Smooth muscle cell of the brain vasculature (primary cell): ENCODE measurements at places on chromosomes 1 and 21.

DNA sequence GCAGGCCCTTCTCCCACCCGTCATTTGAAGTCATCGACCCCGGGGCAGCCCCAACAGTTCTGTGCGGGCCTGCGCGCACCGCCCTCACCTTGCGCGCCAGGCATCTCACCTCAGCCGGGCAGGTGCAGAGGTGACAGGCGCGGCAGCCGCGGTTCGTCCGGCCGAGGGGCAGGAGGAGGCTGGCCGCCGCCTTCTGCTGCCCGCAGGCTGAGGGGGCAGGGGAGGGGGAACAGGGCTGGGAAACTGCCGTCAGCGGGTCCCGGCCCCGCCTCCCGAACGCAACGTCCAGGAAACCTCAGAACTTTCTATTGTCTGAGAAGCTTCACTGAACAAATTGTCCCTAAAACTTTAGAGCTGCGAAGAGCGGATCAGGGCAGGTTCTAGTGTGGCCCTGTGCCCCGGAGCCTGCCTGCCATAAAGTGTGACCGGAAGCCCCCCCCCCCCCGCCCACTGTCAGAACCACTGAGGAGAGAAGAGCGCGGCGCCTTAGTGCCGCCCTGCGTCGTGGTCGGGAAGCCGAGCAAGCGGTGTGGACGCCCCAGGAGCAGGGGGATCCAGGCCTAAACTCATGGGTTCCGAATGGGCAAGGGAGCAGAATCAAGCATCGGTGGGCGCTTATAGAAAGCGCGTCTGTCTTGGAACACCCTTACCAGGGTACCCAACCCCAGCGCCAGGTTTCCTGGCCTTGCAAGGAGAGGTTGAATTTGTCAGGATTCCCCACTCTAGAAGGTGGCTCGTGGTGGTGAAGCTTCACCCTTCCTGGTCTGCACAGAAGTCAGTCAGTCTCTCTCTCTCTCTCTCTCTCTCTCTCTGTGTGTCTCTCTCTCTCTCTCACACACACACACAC lies 13.3 kb upstream of the TBX15 start:
- DNase-seq: no peak

GRCh38 chr21:31042080-31042464 lies 3.8 kb upstream of the KRTAP19-8 start:
- no peak for DNase-seq

- DNase-seq: no peak
Observed at GRCh38 chr21:35506352-35506751, 457.2 kb upstream of the RUNX1 start.

- no peak for DNase-seq
Observed at GRCh38 chr21:42375506-42375905, 9.2 kb upstream of the TFF1 start.

- no peak for DNase-seq
Observed at GRCh38 chr1:232553050-232553754, 76.7 kb downstream of the SIPA1L2 start.

DNA sequence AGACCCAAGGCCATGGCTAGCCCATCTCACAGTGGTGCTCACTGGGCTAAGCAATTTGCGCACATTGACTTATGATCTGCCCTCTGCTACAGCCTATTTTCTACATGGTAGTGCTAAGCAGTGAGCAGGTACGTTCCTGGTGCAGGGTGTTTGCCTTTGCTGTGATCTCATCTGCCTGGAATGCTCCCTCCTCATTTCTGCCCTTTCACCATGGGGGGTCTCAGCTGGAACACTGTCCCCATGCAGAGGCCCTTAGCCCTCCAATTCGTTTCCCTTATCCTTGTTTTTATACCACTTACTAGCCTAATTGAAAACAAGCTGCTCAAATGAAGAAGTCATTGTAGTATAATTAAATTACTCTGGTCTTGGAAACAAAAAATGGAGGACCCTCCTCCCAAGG lies 2.0 kb upstream of the B3GALT5 start:
- no peak for DNase-seq

DNA sequence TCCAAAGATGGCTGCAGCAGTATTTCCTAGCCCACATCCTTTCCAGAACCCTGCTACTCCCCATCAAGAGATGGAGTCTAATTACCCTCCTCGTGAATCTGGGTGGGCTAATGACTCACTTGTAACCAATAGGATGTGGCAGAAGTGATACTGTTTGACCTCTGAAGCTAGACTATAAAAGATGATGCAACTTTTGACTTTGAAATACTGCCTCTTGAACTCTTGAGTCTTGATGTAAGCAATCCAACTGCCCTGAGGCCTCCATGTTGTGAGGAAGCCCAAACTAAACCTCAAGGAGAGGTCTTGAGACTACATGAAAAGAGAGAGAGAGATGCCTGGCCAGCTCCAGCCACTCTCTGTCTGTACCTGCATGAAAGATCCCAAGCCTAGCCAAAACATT lies 29.5 kb downstream of the LMO4 start:
- no peak for DNase-seq

DNA sequence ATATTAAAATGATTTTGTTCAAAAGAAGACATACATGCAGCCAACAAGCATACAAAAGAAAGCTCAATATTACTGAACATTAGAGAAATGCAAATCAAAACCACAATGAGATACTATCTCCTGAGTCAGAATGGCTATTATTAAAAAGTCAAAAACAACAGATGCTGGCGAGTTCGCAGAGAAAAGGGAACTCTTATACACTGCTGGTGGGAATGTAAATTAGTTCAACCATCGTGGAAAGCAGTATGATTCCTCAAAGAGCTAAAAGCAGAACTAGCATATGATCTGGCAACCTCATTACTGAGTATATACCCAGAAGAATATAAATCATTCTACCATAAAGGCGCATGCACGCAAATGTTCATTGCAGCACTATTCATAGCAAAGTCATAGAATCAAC lies 126.0 kb upstream of the HMCN1 start:
- no peak for DNase-seq

GRCh38 chr1:210310562-210311153 lies 18.0 kb upstream of the HHAT start:
- DNase-seq: no peak

DNA sequence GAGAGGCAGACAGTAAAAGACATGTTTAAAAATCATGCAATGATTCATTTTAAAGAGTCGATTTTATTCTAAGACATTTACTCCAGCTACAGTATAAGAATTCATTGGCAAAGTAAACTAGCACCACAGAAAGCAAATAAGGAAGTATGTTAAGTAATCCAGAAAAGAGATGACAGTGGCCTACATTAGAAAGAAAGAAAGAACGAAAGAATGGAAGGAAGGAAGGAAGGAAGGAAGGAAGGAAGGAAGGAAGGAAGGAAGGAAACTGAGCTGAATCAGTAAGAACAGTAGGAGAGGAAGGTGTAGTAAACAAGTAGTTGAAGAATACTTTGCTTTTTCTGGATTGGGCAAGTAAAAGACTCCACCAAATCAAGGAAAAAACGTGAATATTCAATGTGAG lies 62.2 kb downstream of the ZZZ3 start:
- DNase-seq: no peak

DNA sequence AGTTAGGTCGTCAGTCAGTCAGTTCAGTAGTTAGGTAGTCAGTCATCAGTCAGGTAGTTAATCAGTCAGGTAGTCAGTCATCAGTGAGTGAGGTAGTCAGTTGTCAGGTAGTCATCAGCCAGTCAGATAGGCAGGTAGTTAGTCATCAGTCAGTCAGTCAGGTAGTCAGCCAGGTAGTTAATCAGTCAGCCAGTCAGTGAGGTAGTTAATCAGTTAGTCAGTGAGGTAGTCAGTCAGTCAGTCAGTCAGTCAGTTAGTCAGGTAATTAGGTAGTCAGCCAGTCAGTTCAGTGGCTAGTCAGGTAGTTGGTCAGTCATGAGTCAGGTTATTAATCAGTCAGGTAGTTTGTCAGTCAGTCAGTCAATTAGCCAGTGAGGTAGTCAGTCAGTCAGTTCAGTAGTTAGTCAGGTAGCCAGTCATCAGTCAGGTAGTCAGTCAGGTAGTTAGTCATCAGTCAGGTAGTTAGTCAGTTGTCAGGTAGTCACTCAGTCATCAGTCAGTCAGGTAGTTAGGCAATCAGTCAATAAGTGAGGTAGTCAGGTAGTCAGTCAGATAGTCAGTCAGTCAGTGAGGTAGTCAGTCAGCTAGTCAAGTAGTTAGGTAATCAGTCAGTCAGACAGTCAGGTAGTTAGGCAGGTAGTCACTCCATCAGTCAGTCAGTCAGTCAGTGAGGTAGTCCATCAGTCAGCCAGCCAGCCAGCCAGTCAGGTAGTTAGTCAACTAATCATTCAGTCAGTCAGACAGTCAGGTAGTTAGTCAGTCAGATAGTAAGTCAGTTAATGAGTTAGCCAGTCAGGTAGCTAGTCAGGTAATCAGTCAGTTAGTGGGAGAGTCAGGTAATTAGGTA lies 16.2 kb downstream of the KRTAP10-1 start:
- no peak for DNase-seq

- no peak for DNase-seq
Observed at GRCh38 chr1:150256554-150257341, 826 bp upstream of the CA14 start.

DNA sequence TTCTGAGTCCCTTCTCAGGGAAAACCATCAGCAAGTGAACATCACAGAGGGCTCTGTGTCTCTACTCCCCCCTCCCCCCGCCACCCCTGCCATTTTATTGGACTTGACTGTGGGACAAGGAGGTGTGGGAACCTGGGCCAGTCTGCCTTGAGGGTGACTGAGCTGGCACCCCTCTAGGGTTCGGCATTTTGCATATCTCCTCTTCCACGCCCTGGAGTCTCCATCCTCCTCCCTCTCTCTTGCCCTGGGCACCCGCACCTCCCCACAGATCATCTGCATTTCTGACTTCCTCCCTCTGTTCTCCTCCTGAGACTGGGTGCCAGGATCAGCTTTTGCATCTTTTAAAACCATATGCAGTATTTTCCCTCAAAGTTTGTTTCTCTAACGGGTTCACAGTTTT lies 107.1 kb upstream of the ERRFI1 start:
- DNase-seq: no peak

- no peak for DNase-seq
Observed at GRCh38 chr1:41898191-41898713, 20.5 kb downstream of the HIVEP3 start.

DNA sequence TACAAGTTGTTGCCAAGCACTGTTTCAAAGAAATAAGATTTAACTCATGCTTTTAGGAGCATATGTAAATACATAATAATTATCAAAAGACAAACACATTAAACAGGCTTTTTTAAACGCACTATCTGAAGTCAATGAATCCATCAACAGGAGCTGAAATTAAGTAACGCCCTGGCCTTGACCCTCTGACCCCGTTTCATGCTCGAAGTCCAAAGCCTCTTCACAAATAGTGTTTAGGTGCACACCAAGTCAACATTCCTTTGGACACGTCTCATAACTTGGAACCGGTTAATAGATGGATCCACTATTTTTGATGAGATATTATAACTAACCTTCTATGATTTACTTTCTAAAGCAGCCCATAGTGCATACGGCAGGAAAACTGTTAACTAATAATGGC lies 209.3 kb downstream of the GABPA start:
- no peak for DNase-seq

DNA sequence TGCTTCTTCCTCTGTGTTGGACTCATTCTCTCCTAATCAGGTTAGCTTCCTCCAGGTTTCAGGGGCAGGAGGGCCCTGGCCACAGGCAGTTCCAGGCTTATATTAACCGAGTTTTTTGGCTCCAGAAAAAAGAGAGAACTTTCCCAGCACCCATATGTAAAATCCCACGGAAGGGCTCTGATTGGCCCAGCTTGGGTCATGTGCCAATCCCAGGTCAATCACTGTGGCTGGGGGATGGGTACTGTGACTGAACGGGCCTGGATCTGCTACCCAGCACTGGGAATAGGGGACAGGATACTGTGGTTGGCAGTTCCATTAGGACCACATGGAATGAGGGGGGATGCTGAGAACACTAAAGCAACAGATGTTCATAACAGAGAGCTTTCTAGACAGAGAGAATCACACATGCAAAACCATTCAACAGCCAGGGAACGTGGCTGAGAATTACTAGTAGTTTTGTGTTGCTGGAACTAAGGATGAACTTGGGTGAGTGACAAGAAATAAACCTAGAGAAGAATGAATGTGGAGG lies 51.1 kb upstream of the NEK2 start:
- DNase-seq: no peak

- no peak for DNase-seq
Observed at GRCh38 chr1:219527994-219528393, 84.9 kb downstream of the ZC3H11B start.

GRCh38 chr1:42888013-42888633 lies 41.7 kb downstream of the ZNF691 start:
- no peak for DNase-seq

DNA sequence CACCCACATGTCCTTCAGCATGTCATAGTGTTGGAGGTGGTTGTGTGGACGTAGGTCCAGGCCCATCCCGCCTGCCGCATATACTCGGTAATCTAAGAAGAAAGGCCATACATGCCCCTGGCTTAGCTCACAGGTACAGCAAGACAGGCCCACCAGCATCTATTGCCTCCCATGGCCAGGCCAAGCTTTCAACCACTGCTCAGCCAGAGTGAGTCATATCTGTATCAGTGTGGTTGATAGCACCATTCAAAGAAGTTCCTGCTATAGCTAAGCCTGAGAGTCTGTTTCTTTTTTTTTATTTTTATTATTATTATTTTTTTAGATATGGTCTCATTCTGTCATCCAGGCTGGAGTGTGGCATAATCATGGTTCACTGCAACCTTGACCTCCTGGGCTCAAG lies 17.0 kb downstream of the KLHDC8A start:
- no peak for DNase-seq

DNA sequence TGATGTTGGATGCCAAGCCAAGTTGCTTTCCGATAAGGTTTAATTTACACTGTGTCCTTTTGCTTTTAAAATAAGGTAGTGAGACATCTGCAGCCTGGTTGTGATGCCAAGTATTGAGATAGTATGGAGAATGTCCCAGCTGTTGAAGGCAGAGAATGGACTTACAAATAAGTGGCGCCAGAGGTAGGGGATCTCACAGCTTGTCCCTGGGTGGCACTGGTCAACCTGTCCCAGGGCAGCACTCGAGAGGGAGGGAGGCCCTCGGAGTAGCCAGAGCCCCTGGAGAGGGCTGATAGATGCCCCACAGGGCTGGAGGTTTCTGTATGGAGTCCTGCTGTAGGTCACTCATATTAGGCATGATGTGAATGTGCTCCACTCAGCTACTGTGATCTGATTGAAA lies 98.5 kb downstream of the GALNT2 start:
- no peak for DNase-seq

DNA sequence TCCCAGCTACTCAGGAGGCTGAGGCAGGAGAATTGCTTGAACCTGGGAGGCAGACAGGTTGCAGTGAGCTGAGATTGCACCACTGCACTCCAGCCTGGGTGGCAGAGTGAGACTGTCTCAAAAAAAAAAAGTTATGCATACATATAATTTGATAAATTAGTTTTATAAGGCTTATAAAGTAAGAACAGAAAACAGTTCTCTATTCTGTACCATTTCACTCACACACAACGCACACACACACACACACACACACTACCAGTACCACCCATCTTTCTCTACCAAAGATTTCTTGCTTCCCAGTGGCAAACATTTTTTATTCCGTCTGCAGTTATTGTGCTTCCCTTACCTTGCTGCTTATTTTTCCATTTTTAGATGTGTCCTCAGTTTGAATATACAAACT lies 46.4 kb upstream of the FASLG start:
- no peak for DNase-seq

- no peak for DNase-seq
Observed at GRCh38 chr1:119933397-119933796, 37.1 kb upstream of the ADAM30 start.

- no peak for DNase-seq
Observed at GRCh38 chr1:184947497-184948256, 26.6 kb downstream of the NIBAN1 start.
